ENCODE measurements at places on chromosomes 4 and X. TPM values are rescaled to one million over a fixed set of nuclear protein-coding genes. Genes with fewer than 3 reads are reported as not detected.

RIPPLY1 gene
- total RNA-seq, result 0.45 TPM

CT45A10 gene
- not detected for total RNA-seq

TMEM150C gene
- 31.4 TPM for total RNA-seq

MTCP1 gene
- total RNA-seq, result 9.4 TPM

VCX3B gene
- not detected for total RNA-seq

PDGFC gene
- total RNA-seq, result 31.6 TPM

CFAP99 gene
- 1.4 TPM for total RNA-seq

EXOSC9 gene
- 13.2 TPM for total RNA-seq

GRCh38 chrX:128807367-128807766, 715.9 kb downstream of the SMARCA1 start:
- no peak for DNase-seq
- no peaks in the 10 kb centered on the region for H3K27me3 ChIP-seq
- no peaks in the 10 kb centered on the region for H3K36me3 ChIP-seq
- H3K4me1 ChIP-seq, result no peaks in the 10 kb centered on the region
- H3K4me3 ChIP-seq, result no peak overlapping the region

DNA sequence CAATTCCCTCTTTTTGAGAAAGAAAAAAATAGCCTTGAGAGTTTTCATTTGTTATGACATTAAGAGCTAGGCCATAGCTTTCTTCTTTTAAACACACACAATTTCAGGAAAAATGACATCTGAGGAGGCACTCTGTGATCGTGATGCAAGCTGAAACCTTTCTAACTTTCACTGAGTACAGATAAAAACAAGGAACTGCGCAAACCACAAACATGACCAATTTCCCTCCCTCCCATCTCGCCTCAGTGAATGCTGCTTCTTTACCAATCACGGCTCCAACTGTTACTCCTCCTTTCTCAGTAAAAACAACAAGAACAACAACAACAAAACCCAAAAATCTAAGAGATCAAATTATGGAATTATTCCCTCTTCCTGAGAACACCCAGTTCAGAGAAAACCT, 626.8 kb downstream of the TLL1 start:
- H3K4me1 ChIP-seq, result no peaks in the 10 kb centered on the region
- H3K36me3 ChIP-seq, result no peaks in the 10 kb centered on the region
- no peak for DNase-seq
- H3K27me3 ChIP-seq, result no peaks in the 10 kb centered on the region
- H3K27ac ChIP-seq, result no peak overlapping the region

DNA sequence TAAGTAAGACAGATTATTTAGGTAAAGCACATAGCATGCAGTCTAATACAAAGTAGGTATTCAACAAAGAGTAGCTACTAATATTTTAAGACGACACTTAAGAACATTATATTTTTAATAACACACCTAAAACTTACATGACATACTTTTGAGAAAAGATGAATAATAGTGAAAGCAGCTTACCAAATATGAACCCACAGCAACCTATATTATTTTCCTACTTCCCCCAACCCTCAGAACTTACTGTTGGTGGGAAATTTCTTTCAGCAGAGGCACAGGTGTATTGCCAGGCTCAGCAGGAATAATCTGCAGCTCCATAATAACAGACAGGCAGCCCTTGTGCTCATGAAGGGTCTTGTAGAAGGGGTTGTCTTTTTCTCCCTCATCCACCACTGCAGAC, 498.9 kb downstream of the GLUD2 start:
- no peak overlapping the region for H3K4me3 ChIP-seq
- no peaks in the 10 kb centered on the region for H3K36me3 ChIP-seq
- DNase-seq, result no peak

DNA sequence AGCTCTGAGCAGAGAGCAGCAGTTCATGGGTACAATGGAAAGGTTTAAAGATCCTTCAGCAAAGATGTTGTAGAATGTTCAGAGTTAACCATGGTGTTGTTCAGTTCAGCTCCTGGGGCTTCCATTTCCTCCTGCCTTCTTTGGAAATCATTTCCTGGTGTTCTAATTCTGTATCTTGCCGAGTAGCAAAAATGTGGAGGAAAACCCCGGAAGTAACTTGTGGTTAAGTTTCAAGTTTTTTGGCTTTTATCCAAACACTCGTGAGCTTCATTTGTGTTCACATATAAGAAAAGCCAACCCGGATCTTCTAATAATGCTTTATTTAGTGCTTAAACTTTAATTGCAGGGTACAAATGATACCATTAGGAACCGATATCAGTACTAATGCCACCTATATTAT, 33.6 kb upstream of the ARX start:
- H3K27ac ChIP-seq, result no peak overlapping the region
- no peaks in the 10 kb centered on the region for H3K36me3 ChIP-seq
- no peaks in the 10 kb centered on the region for H3K4me1 ChIP-seq
- no peak for DNase-seq

DNA sequence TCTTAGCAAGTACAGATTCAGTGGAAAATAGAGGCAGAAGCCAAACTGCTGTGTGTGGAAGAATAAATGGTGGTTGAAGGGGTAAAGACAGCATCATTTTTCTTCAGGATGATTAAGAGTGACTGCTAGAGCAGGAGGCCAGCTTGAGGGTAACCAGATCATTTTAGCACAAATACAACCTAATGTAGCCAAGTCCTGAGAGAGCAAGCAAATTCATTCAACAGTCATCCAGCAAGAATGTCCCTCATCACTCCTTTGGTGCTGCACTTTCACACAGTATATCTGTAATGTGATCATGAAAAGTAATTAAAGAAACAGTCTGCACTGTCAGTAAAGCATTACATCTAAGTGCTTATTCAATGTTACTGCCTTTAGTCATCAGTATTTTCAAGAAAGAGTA, 44.8 kb downstream of the NPFFR2 start:
- no peak overlapping the region for H3K27ac ChIP-seq
- H3K4me3 ChIP-seq, result no peak overlapping the region
- no peaks in the 10 kb centered on the region for H3K36me3 ChIP-seq
- H3K4me1 ChIP-seq, result no peaks in the 10 kb centered on the region
- no peaks in the 10 kb centered on the region for H3K27me3 ChIP-seq

DNA sequence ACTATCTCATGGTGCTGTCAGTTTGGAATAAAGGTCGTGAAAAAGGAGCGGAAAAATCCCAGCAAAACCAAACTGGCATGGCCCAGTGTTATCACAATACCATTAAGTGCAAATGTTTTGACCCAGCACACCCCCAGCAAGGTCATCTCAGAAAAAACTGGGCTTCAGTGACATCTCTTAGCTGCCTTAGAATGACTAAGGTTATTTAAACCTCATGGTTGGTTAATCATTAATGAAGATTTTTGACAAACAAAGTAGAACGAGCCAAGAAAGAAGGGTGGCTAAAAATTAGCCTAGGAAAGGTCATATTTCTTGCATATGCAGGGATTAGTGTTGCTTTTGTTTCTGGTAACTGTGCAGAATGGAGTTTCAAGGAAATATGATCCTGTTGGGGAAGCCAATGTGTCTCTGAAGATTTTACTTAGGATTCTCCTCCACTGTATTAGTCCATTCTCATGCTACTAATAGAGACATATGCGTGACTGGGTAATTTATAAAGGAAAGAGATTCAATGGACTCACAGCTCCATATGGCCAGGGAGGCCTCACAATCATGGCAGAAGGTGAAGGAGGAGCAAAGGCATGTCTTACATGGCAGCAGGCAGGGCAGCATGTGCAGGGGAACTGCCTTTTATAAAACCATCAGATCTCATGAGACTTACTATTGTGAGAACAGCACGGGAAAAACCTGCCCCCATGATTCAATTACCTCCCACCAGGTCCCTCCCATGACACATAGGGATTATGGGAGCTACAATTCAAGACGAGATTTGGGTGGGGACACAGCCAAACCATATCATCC, 83.5 kb downstream of the CHRNA9 start:
- H3K27me3 ChIP-seq, result no peaks in the 10 kb centered on the region
- H3K4me1 ChIP-seq, result no peaks in the 10 kb centered on the region
- H3K4me3 ChIP-seq, result no peak overlapping the region
- no peaks in the 10 kb centered on the region for H3K36me3 ChIP-seq

DNA sequence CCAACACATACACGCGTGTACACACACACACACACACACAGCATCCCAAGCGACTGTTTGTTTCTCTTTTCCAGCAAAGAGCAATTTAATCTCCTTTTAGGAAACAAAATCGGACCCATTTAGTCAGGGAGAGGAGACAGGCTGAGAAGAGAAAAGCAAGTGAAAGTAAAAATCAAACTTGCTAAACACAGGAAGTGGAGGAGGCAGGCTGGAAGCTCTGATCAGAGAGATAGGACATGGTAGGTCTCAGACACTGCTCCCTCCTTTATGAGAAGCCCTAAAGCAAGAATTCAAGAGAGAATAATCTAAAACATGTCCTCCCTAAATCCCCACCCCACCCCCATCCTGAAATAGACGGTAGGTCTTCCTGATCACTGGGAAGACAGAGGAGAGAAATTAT, 62.3 kb downstream of the GPC3 start:
- H3K36me3 ChIP-seq, result no peaks in the 10 kb centered on the region
- no peaks in the 10 kb centered on the region for H3K4me1 ChIP-seq
- no peak overlapping the region for H3K4me3 ChIP-seq

DNA sequence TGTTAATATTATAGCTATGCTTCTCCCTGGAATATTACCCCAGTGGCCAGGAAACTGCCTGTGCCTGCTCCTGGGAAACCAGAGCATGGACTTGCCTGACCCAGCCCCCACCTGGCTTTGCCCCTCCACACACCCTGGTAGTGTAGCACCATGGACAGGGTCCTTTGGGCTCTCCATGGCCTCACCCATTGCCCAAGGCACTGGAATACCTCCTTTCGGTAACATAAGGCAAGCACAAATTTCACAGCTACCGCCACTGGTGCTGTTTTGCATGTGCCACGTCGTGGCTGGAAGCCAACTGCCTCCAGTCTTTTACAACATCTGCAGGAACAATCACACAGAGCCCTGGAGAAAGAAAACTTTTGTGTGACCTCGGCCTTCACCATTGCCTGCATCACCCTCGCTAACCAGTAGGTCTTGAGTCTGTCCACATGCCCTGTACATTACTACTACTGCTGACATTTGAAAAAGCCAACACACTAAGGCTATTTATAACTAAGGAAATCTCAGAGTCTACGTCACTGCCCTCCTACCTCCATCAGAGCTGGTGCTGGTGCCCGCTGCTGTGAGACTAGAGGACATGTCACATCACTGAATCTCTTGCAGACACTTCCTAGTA, 47.7 kb downstream of the HPGD start:
- H3K27me3 ChIP-seq, result no peaks in the 10 kb centered on the region
- no peak for DNase-seq
- H3K27ac ChIP-seq, result no peak overlapping the region
- no peaks in the 10 kb centered on the region for H3K36me3 ChIP-seq

DNA sequence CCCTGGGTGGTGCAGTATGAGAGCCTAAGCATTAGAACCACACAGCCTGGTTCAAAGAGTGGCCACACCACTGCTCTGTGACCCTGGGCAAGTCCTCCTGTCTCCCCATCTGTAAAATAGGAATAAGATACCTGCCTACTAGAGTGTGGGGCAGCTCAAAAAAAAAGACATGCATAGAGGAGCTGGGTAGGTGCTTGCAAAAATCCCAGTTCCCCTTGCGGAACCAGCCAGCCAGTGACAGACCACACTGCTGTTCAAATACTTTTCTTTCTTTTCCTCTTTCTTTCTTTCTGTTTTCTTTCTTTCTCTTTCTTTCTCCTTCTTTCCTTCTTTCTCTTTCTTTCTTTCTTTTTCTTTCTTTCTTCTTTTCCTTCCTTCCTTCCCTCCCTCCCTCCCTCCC, 63.0 kb upstream of the TRIM2 start:
- H3K4me1 ChIP-seq, result no peaks in the 10 kb centered on the region
- no peak overlapping the region for H3K27ac ChIP-seq
- H3K4me3 ChIP-seq, result no peak overlapping the region
- DNase-seq, result no peak

DNA sequence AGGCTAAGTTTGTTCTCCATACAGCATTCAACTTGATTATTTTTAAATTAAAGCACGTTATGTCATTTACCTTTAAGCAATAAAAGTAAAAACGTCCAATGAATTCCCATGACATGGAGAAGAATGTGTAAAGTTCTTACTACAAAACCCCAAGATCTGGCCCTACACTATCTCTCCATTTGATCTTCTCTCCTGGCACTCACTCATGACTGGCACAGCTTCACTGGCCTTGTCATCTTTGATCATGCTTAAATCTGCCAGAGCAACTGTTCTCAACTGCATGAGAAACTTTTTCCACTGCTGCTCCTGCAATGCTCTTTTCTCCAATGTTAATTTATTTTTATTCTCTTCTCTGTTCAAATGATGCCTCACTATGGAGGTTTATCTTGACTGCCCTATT, 1109.0 kb upstream of the IGFBP7 start:
- H3K4me3 ChIP-seq, result no peak overlapping the region
- DNase-seq, result no peak
- no peaks in the 10 kb centered on the region for H3K4me1 ChIP-seq
- no peaks in the 10 kb centered on the region for H3K36me3 ChIP-seq

DNA sequence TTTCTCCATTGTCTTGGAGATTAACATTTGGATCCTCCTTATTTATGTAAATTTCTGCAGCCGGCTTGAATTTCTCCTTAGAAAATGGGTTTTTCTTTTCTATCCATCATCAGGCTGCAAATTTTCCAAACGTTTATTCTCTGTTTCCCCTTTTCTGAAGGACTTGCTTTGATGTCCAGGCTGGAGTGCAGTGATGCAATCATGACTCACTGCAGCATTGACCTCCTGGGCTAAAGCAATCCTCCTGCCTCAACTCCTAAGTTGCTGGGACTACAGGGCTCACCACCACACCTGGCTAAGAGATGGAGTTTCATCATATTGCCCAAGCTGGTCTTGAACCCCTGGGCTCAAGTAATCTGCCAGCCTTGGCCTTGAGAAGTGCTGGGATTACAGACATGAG, 144.0 kb upstream of the ZXDB start:
- H3K36me3 ChIP-seq, result no peaks in the 10 kb centered on the region
- H3K4me3 ChIP-seq, result no peak overlapping the region
- no peaks in the 10 kb centered on the region for H3K4me1 ChIP-seq
- DNase-seq, result no peak
- no peak overlapping the region for H3K27ac ChIP-seq

GRCh38 chr4:89363786-89364185, 56.2 kb upstream of the GPRIN3 start:
- DNase-seq, result no peak
- no peaks in the 10 kb centered on the region for H3K27me3 ChIP-seq
- no peaks in the 10 kb centered on the region for H3K4me1 ChIP-seq
- H3K27ac ChIP-seq, result no peak overlapping the region

- H3K4me1 ChIP-seq, result peaks cover 4% of the 10 kb centered on the region
- no peak overlapping the region for H3K27ac ChIP-seq
- DNase-seq, result no peak
- no peaks in the 10 kb centered on the region for H3K27me3 ChIP-seq
- no peak overlapping the region for H3K4me3 ChIP-seq
- no peaks in the 10 kb centered on the region for H3K36me3 ChIP-seq
Observed at GRCh38 chrX:13009273-13009672, 34.4 kb downstream of the TMSB4X start.

GRCh38 chr4:95462921-95463320, 85.9 kb downstream of the UNC5C start:
- H3K4me1 ChIP-seq, result no peaks in the 10 kb centered on the region
- no peak overlapping the region for H3K27ac ChIP-seq
- DNase-seq, result no peak
- H3K36me3 ChIP-seq, result no peaks in the 10 kb centered on the region

All from ovary (tissue), 10 donors.